MM.1S (cell line): ENCODE measurements at places on chromosomes 16 and 17.

DNA sequence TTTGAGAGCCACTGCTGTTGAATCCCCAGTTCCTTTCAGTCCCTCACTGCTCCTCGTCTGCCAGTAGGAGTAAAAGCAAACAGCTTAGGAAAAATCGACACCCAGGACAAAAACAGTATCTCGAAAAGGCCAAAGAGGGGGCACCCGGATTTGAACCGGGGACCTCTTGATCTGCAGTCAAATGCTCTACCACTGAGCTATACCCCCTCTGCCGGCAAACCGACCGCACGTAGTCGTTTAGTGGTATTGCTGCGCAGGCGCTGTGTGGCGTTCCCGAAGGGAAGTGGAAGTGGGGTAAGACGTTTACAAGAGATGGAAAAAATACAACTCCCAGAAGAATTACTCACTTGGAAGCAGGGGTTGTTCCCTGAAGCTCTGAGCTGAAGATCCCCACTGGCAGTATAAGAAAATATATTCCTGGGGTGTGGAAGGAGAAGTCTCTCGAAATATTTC lies 2.2 kb upstream of the PLXDC1 start:
- peaks cover 33% of the 10 kb centered on the region for H3K27me3 ChIP-seq
- H3K4me1 ChIP-seq: peaks cover 6% of the 10 kb centered on the region
- H3K36me3 ChIP-seq: no peaks in the 10 kb centered on the region
- H3K4me3 ChIP-seq: peak overlapping the region; percentile 95
- peak overlapping the region; percentile 73; the same call in 1 of the 2 replicates for H3K27ac ChIP-seq
- peak; percentile 85 for DNase-seq

- DNase-seq: no peak
- no peaks in the 10 kb centered on the region for H3K27me3 ChIP-seq
- H3K36me3 ChIP-seq: no peaks in the 10 kb centered on the region
- peaks cover 8% of the 10 kb centered on the region for H3K4me1 ChIP-seq
- no peak overlapping the region for H3K27ac ChIP-seq
Measured at GRCh38 chr16:590815-591200, 942 bp downstream of the RAB40C start.

- H3K27ac ChIP-seq: no peak overlapping the region
- no peaks in the 10 kb centered on the region for H3K27me3 ChIP-seq
- H3K4me3 ChIP-seq: no peak overlapping the region
Measured at GRCh38 chr16:89294486-89294885, 77.0 kb downstream of the ZNF778 start.

- no peaks in the 10 kb centered on the region for H3K27me3 ChIP-seq
- H3K4me3 ChIP-seq: no peak overlapping the region
- H3K27ac ChIP-seq: no peak overlapping the region
- peak; percentile 66 for DNase-seq
Measured at GRCh38 chr17:78842881-78843565, 2.4 kb upstream of the USP36 start.

- peaks cover 95% of the 10 kb centered on the region for H3K27me3 ChIP-seq
- H3K4me3 ChIP-seq: no peak overlapping the region
- no peaks in the 10 kb centered on the region for H3K4me1 ChIP-seq
- DNase-seq: no peak
- H3K27ac ChIP-seq: no peak overlapping the region
Measured at GRCh38 chr17:1143573-1143972, 36.2 kb downstream of the ABR start.

DNA sequence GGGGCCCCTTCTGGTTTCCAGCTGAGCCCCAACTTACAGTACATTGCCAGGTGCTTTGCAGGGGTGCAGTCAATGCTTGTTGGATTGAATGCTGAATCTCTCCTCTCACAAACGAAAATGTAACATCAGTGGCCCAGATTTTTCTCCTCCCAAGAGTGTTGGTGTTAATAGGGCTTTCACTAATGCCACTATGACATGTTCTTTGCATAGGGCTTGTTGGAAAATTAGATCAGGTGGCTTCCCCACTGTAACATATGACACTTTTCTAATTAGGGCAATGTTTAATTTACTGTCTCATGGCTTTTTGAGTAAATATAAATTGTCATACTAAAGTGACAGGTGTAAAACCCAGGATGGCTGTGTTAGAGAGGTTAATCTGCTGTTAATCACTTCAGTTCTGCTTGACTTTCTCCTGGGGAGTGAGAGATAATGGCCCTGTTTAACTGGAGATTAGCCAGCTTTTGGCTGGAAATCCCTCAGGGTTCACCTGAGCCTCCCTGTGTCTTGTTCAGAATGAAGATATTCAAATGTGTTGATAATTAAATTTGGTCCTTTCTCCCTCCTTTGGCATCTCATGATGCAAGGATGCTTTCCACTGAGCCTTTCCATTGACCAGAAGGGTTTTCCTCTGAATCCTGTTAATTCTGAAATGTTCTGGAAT lies 502.3 kb downstream of the RBFOX1 start:
- H3K27me3 ChIP-seq: no peaks in the 10 kb centered on the region
- H3K27ac ChIP-seq: no peak overlapping the region
- H3K4me3 ChIP-seq: no peak overlapping the region
- H3K36me3 ChIP-seq: no peaks in the 10 kb centered on the region

GRCh38 chr17:34420254-34420766 lies 57.3 kb upstream of the CCL1 start:
- H3K4me1 ChIP-seq: 0 out of 2 replicates have a peak, but pooled peaks cover 5% of the 10 kb centered on the region
- DNase-seq: peak; percentile 72
- no peaks in the 10 kb centered on the region for H3K36me3 ChIP-seq
- no peaks in the 10 kb centered on the region for H3K27me3 ChIP-seq
- no peak overlapping the region for H3K27ac ChIP-seq

GRCh38 chr16:86242244-86243122 lies 267.8 kb upstream of the FOXF1 start:
- DNase-seq: no peak
- H3K27ac ChIP-seq: no peak overlapping the region
- peaks cover 19% of the 10 kb centered on the region for H3K27me3 ChIP-seq
- no peaks in the 10 kb centered on the region for H3K36me3 ChIP-seq
- no peak overlapping the region for H3K4me3 ChIP-seq
- no peaks in the 10 kb centered on the region for H3K4me1 ChIP-seq

GRCh38 chr17:76154292-76154691 lies 13.2 kb upstream of the FOXJ1 start:
- H3K4me1 ChIP-seq: no peaks in the 10 kb centered on the region
- H3K27me3 ChIP-seq: no peaks in the 10 kb centered on the region
- no peak overlapping the region for H3K4me3 ChIP-seq
- no peaks in the 10 kb centered on the region for H3K36me3 ChIP-seq
- DNase-seq: no peak

DNA sequence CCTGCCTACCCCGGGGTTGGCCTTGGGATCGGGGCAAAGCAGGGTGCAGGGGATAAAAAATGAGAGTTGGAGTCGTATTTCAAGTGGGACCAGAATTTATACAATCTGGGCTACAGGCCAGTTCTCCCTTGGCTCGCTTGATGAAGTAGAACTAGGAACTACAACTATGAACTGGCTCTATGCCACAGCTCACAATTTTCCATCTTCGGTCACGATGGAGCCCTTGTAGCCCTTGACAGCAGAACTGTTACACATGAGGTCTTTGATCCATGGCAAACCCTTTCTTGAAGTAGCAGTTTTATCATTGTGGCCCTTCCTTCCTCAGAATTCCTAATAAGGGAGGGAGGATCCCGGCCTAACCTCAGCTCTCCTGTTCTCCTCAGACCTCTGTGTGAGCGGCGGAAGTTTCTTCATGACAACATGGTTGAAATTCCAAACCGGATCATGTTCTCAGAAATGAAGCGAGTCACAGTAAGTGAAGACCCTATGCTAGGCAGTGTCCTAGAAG lies 17.1 kb downstream of the LIG3 start:
- no peaks in the 10 kb centered on the region for H3K27me3 ChIP-seq
- H3K27ac ChIP-seq: no peak overlapping the region
- no peak overlapping the region for H3K4me3 ChIP-seq
- H3K36me3 ChIP-seq: peaks cover 10% of the 10 kb centered on the region; the same call in 1 of the 2 replicates
- peaks cover 13% of the 10 kb centered on the region for H3K4me1 ChIP-seq
- no peak for DNase-seq

- H3K4me1 ChIP-seq: no peaks in the 10 kb centered on the region
- no peaks in the 10 kb centered on the region for H3K27me3 ChIP-seq
- no peak overlapping the region for H3K4me3 ChIP-seq
- no peaks in the 10 kb centered on the region for H3K36me3 ChIP-seq
- DNase-seq: no peak
- H3K27ac ChIP-seq: no peak overlapping the region
Measured at GRCh38 chr16:7534749-7535148, 202.1 kb downstream of the RBFOX1 start.

DNA sequence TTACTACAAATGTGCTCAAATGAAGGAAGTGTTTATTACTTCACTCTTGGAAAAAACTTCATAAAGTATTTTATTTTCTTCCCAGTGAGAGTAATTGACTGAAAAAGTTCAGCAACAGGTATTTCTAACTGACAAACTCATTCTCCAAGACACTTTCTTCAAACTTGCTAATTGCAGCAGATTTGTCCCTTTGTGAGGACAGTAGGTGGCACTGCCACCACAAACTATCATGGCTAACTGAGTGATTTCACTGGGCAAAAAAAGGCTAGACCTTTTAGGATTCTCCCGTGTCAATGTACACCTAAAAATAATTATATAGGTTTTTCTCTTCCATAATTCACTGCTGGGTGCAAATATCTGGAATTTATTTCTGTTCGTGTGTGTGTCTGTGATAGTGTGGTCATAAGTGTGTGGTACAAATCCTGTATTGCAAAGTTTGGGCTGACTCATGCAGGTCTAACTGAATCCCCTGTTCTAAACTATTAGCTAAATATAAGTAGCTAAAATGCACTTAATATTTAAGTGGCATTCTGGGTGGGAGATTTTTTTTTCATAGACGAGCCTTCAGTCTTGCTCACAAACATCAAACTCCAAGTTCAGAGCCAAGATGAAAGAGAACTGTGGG lies 3.9 kb downstream of the HS3ST3A1 start:
- H3K27me3 ChIP-seq: no peaks in the 10 kb centered on the region
- H3K36me3 ChIP-seq: no peaks in the 10 kb centered on the region
- DNase-seq: peak; percentile 22
- H3K4me3 ChIP-seq: no peak overlapping the region

DNA sequence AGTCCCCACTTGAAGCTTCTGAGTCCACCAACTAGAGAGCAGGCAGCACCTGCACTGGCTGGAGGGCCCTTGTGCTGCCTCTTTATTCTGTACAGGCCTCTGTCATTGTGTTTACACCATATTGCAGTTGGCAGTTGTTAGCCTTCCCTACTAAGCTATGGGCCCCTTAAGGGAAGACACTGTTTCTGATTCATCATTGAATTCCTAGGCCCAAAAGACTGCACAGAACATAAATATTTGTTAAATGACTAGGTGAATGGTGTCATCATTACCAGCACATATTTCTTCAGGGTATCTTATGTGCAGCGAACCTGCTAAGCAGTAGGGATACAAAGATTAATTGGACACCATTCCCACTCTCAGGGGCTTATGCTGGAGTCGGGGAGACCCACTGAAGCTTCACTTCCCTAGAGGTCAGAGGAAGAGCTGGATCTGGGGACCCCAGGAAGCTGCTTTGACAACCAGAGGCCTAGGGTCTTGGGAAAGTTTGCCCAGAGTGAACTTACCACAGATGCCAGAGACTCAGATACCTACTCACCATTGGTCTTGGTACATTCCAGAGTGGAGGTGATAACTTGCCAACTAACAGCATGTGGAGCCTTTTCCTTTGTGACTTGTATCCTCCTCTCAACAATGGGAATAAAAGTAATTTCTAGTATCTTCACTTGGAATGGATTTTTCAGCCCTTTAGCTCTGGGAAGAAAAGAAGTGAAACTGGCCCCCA lies 28.7 kb upstream of the DDX52 start:
- H3K36me3 ChIP-seq: no peaks in the 10 kb centered on the region
- no peaks in the 10 kb centered on the region for H3K27me3 ChIP-seq
- H3K4me1 ChIP-seq: no peaks in the 10 kb centered on the region
- no peak overlapping the region for H3K4me3 ChIP-seq
- no peak overlapping the region for H3K27ac ChIP-seq
- no peak for DNase-seq

GRCh38 chr17:11871773-11872172 lies 125.5 kb downstream of the ZNF18 start:
- H3K4me1 ChIP-seq: no peaks in the 10 kb centered on the region
- H3K36me3 ChIP-seq: no peaks in the 10 kb centered on the region
- H3K4me3 ChIP-seq: no peak overlapping the region

DNA sequence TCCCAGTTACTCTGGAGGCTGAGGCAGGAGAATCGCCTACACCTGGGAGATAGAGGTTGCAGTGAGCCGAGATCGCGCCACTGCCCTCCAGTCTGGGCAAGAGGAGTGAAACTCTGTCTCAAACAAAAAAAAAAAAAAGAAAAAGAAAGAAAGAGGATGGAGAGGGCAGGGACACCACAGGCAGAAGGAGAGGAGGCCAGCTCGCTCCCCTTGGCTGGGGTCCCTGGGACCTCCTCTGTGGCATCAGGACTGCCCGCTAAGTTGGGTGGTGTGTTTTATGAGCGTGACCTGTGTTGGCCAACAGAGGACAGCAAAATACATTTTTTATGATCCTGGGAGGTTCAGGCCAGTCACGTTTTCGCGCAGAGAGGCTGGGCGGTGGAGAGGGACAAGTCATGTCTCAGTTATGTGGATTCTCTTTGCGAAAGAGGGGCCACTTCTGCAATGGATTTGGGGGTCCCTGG lies 229.6 kb downstream of the MRTFB start:
- DNase-seq: peak; percentile 86
- no peaks in the 10 kb centered on the region for H3K27me3 ChIP-seq
- peak overlapping the region; percentile 62 for H3K4me3 ChIP-seq
- no peaks in the 10 kb centered on the region for H3K4me1 ChIP-seq
- H3K27ac ChIP-seq: peak overlapping the region; percentile 44; the same call in 1 of the 2 replicates

DNA sequence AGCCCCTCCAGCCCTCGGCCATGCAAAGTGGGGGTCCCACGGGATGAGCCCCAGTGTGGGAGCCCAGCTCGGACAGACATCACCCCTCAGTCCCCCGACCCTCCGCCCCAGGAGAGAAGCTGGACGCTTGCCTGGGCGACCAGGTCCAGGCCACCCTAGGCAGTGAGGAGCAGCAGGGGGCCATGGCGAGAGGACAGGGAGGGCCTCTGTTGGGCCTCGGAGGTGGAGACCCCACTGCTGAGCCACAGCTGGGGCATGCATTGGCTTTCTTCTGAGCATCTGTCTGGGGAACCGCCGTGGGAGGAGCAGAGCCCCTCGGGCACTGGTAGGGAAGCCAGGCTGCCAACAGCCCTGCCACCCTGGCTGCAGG lies 13.0 kb downstream of the ACTG1 start:
- peaks cover 91% of the 10 kb centered on the region for H3K27me3 ChIP-seq
- DNase-seq: no peak
- no peaks in the 10 kb centered on the region for H3K36me3 ChIP-seq
- H3K4me1 ChIP-seq: peaks cover 5% of the 10 kb centered on the region; the same call in 1 of the 2 replicates

GRCh38 chr17:46061435-46061834 lies 62.4 kb downstream of the STH start:
- H3K27ac ChIP-seq: no peak overlapping the region
- H3K4me1 ChIP-seq: no peaks in the 10 kb centered on the region
- peaks cover 4% of the 10 kb centered on the region; the same call in 1 of the 2 replicates for H3K36me3 ChIP-seq
- no peak overlapping the region for H3K4me3 ChIP-seq
- no peak for DNase-seq

- no peaks in the 10 kb centered on the region for H3K36me3 ChIP-seq
- H3K27ac ChIP-seq: no peak overlapping the region
- peaks cover 14% of the 10 kb centered on the region for H3K27me3 ChIP-seq
- peaks cover 8% of the 10 kb centered on the region; the same call in 1 of the 2 replicates for H3K4me1 ChIP-seq
Measured at GRCh38 chr16:10178080-10178479, 4.1 kb downstream of the GRIN2A start.
